ENCODE measurements at places on chromosomes 7 and 10.
A peak's percentile ranks its signal among the peaks of the same experiment; 100 is the strongest.

GRCh38 chr10:118256825-118257570 is 85.1 kb downstream of the FAM204A start:
- no peak for DNase-seq

DNA sequence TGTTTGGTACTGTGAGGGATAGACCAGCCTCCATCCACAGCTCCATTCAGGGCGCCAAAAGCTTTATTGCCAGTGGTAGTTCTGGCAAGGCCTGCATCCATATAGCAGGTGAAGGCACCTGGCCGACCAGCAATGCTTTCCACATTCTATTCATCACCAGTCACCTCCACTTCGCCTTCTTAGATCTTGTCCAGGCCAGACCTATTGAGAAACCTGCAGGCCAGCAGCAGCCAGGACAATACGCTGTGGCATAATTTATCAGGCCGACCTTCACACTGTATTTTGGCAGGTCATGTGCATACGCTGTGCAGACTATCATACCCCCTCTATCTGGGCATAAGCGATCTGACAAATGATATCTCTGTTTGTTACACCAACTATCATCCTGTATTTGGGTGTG is 15.2 kb upstream of the KNDC1 start:
- no peak for DNase-seq

GRCh38 chr7:50211130-50212015 is 93.1 kb upstream of the IKZF1 start:
- no peak for DNase-seq

DNA sequence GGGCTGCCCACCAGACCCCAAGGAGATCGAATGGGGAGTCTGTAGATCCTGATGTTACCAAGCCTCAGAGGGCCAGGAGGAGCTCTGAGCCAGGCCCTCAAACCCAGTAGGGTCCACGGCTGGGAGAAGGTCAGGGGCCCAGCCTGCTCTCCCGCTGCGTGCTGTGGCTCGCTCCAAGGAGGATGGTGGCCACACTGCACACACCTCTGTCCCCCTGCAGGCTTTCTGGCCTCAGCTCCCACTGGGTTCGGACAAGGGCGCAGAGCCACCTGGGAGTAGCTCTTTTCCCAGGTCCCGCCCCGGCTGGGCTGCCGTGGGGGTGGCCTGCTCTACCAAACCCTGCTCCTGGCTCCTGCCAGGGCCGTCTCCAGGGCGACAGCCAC is 175.8 kb downstream of the ZNF248 start:
- DNase-seq: no peak

- DNase-seq: no peak
Observed at GRCh38 chr7:116525298-116525912, 569 bp downstream of the CAV1 start.

DNA sequence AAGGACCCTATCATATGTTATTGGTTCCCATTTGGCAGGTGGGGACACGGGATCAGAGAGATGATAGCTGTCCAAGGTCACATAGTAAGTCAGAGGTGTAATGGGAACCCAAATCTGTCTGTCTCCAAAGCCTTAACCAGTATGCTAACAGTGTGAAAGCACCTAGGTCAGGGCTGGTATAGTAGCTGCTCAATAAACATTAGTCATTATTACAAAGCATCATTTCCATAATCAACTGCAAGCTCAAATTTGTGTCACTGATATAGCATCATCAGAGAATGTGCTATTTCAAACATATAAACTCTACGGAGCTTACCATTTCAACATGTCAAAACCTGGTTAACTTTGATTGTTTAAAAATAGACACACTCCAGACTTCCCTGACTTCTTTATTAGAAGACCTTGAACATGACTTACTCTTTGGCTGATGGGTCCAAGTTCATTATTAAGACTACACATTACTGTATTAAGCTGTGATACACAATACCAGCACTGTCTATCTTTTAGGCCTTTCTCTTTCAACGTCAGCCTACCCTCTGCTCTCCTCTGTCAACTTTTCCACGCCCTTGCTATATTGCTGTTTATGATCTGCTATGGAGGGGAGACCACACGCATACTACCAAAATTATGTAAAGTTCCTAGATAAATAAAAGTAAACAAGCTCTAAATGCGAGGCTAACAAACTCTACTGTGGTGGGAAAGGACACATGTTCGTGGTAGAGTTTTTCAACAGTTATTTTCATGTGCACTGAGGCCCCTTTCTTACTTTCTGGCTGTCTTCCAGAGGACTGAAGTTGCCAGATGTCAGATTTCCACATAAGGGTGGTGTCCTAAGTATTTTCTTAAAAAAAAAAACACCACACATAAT is 33.6 kb downstream of the DNMBP start:
- DNase-seq: no peak

GRCh38 chr10:125064681-125065492 is 95.5 kb downstream of the CTBP2 start:
- DNase-seq: no peak

DNA sequence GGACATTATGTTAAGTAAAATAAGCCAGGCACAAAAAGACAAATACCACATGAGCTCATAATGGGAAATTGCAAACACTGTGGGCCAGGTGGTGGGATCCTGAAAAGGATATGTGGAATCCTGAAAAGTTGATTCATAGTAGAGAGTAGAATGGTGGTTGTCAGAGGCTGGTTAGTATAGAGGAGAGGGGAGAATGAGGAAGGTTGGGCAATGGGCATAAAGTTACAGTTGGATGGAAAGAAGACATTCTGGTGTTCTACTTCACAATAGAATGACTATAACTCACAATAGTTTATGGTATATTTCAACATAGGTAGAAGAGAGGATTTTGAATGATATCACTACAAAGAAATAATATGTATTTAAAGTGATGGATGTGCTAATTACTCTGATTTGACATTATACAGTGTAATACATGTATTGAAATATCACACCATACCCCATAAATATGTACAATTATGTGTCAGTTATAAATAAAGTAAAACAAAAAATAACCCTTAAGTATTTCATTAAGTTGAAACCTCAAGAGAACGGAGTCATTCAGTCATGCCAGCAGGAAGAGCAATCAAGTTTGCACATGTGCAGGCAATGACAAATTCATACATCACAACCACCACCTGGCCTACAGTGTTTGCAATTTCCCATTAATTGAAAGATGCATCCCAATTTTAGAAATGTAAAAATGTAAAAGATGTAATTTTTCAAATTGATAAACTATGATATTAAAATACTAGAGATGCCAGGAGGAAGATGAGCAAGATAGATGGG is 156.7 kb downstream of the MAGI2 start:
- no peak for DNase-seq

- no peak for DNase-seq
Observed at GRCh38 chr10:112429147-112429546, 17.6 kb downstream of the ZDHHC6 start.

GRCh38 chr7:103879411-103879810 is 110.0 kb downstream of the RELN start:
- DNase-seq: no peak

- DNase-seq: no peak
Observed at GRCh38 chr7:114606100-114606499, 191.5 kb downstream of the FOXP2 start.

- DNase-seq: peak; percentile 50
Observed at GRCh38 chr7:7969306-7970236, 975 bp downstream of the GLCCI1 start.

DNA sequence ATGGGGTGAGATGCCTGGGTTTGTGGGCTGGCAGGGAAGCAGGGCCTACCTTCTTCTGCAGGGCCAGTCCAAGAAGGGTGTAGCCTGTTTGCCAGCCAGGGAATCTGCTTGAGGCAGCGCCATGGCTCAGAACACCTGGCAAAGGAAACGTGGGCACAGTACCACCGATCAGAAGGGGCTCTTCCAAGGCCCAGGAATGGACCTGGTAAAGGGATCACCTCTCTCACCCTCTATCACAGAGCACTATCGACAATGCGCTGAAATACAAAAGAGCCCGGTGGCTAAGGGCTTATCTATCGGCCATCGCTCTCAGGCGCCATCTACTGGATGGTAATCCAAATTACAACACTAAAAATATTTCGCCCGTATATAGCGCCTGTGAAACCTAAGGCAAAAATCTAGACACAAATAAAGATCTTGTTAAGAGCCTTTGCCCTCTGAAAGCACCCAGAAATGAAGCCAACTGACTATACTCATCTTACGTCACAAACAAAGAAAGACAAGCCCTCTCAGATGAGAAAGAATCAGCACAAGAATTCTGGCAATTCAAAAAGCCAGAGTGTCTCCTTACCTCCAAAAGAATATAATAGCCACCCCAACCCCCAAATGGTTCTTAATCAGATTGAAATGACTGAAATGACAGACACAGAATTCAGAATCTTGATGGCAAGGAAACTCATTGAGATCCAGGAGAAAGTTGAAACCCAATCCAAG is 217.8 kb upstream of the HPS1 start:
- no peak for DNase-seq

- no peak for DNase-seq
Observed at GRCh38 chr7:92750447-92750839, 85.9 kb downstream of the CDK6 start.

GRCh38 chr7:108454674-108455550 is 1.3 kb downstream of the NRCAM start:
- DNase-seq: peak; percentile 41

DNA sequence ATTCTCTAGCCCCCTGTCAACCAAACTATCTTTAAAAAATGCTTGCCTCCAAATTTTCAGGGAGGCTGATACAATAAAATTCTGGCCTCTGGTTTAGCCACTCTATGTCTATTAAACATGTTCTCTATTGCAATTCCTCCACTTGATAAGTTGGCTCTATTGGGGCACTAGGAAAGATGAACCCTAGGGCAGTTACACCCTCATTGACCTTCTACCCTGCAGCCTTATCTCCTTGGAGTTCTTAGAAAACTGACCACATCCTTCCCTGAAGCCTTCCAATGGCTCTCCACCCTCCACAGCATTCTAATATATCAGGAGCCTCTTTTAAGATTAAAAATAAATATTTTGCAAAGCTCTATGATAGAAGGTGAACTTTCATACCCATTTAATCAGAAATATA is 30.6 kb downstream of the SVOPL start:
- no peak for DNase-seq

GRCh38 chr7:24981171-24981951 is 1.4 kb upstream of the OSBPL3 start:
- peak; percentile 77 for DNase-seq

DNA sequence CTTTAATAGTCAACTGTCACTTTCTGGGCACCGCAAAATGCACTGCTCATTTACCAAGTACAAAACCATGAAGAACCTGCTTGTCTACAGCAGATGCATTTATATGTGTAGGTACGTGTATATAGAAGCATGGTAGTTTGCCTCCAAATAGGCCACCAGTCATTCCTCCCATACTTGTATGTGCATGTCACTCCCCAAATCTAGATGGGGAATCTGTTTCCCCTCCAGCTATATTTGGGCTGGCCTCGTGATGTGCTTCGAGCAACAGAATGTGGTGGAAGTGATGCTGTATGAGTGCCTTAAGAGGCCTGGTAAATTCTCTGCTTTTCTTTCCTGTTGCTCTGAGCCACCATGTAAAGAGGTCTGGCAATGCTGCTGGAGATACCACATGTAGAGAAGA is 47.1 kb downstream of the PSMC2 start:
- no peak for DNase-seq

DNA sequence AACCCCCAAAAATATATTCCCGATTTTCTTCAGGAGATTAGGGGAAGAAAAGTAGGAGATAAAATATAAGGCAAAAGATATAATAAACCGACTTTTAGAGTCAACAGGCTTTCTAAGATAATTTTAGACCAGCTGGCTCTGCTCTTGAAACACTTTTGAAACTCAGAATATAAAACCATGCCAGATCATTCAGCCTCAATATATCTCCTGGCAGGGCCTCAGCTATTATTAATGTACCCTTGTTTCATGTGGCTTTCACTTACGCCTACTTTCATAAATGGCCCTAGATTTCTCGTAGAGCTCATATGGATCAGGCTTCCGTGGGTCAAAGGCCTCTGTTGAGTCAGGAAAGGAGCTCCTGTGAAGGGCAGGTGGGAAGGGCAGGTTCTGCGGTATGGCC is 396.0 kb downstream of the PHTF2 start:
- DNase-seq: no peak

- no peak for DNase-seq
Observed at GRCh38 chr7:105705427-105705826, 124.1 kb upstream of the EFCAB10 start.

DNA sequence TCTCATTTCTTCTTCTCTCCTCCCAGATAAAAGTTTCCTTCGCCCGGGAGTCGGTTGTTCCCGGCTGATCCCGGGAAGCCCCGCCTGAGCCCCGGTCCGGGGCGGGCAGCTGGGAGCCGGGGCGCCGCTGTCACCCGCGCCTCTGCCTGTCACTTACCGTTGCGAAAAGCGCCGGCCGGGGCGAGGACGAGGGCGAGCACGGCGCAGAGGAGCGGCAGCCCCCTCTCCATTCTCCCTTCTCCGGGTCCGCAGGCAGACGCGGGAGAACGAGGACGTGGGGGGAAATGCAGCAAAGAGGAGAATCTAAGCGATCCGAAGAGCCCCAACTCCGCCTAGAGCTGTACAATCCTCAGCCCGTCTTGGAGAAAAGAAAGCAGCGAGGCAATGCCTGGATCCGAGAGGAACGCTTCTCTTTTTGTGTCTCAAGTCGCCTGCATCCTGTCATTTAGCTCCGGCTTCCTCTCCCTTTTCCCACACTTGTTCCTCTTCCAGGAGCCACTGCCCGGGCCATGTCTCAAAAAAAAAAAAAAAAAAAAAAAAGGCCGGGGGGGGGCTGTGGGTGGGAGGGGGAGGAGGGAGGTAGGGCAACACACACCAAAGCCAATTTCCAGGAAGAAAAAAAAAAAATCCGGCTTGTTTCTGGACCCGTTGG is at the start of gene NRP1:
TSS of gene NRP1 (minus strand) at position 515 of the 652 bp plus-strand sequence. CDS start at position 230, 285 bp downstream.
- no peak for DNase-seq

DNA sequence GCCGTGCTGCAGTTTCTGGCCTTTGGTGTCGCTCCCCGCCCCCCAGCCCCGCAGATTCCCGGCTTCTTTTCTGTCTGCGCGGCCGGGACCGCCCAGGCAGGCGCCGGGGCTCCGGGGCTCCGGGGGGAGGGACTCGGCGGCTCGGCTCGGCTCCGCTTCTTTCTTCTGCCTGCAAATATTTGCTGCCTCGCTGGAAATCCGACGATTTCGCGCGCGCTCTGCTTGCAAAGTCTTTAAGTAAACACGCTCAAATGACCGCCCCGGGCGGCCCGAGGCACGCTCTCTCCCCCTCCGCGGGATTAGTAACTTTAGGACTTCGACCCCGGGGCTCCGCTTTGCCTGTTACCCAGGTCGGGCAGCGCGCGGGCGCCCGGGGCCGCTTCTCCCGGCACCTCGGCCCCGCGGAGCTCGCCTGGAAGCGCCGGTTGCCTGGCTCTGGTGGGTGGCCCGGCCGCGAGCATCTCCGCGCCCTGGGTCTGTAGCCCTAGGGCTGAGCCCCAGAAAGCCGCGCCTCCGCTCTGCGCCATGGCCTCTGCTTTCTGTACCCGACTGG is 3.9 kb upstream of the GATA3 start:
- no peak for DNase-seq

GRCh38 chr10:103969436-103969835 is 2.5 kb downstream of the SLK start:
- DNase-seq: no peak

GRCh38 chr7:55081068-55081467 is 62.3 kb downstream of the EGFR start:
- DNase-seq: no peak

- DNase-seq: no peak
Observed at GRCh38 chr7:31553661-31554081, 39.8 kb downstream of the ITPRID1 start.

- DNase-seq: no peak
Observed at GRCh38 chr10:98269435-98269912, 1.5 kb upstream of the LOXL4 start.

GRCh38 chr7:66930341-66930740 is 9.3 kb downstream of the TMEM248 start:
- no peak for DNase-seq
